Tongue (tissue), 3 donors: ENCODE measurements at places on chromosomes 3 and 15. TPM values are rescaled to one million over a fixed set of nuclear protein-coding genes. Genes with fewer than 3 reads are reported as not detected.

DNA sequence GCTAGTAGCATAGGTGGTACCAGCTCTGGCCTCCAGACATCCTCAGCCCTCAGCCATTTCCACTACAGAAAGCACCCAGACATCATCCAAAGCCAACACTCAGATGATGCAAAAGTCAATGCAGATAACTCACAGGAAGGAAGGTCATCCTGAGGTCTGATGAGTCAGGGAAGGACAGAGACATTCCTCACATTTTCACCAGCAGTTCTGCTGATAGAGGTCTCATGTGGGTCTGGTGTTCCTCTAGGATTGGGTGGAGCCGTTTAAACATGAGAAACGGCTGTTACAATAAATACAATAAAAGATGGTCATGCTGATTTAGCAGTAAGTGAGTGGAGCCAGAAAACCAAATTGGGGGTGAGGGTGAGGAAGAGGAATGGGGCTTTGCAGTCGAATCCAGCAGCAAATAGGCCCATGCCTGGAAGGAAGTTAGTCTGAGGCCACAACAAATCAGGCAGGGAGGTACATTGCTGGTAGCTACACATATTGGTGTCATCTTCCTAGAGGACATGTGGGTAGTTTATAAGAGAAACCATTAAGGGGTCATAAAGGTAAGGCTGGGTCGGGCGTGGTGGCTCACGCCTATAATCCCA, 33.3 kb upstream of the FLNB start:
- no peak for DNase-seq

- DNase-seq, result peak; percentile 42
Observed at GRCh38 chr15:98292442-98293240, 332.1 kb downstream of the ARRDC4 start.

GRCh38 chr3:122025296-122025695, 3.2 kb upstream of the ILDR1 start:
- no peak for DNase-seq

GRCh38 chr3:197478746-197479668, 76.8 kb downstream of the BDH1 start:
- no peak for DNase-seq

ZNF619 gene
- total RNA-seq, result 8.4 TPM

ABHD17C gene
- 7.9 TPM for total RNA-seq

GRCh38 chr15:66129586-66129985, 124.0 kb downstream of the MEGF11 start:
- no peak for DNase-seq

KBTBD13 gene
- total RNA-seq, result 2.6 TPM
